ENCODE measurements at places on chromosomes 4 and X.

DNA sequence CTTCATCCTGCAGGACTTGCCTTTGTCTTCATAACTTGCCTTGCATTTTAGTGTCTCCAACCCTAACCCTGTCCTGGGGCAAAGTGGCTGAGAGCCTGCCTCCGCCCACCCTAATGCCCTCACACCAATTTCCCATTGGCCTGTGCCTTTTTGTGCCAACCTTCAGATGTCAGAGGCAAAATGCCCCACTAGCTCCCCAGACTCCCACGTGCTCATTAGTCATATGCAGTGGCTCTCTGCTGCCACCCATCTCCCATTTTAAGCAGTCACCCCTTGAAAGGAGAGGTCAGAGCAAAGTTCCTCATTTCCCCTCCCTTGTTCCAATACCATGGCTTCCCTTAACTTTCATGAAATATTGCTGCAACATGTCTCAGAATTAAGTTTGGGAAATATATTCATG lies 74.8 kb upstream of the PASD1 start:
- DNase-seq, result peak; percentile 30

DNA sequence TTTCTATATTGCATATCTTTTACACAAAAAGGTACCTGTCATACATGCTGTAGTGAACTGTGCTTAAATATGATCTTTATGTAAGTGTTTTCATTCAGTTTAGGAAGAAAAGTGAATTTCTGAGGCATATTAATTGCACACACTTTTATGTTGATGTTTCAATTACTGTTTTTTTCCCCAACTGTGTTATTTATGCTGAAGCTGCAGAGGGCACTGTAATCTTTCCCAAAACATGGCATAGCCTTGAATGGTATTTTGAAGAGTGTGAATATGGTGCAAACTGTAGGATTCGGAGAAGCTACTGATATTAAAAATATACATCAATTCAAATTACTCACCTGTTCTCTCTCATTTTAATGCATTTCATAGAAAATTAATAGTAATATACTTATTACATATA lies 6.0 kb upstream of the CENPE start:
- DNase-seq, result no peak

DNA sequence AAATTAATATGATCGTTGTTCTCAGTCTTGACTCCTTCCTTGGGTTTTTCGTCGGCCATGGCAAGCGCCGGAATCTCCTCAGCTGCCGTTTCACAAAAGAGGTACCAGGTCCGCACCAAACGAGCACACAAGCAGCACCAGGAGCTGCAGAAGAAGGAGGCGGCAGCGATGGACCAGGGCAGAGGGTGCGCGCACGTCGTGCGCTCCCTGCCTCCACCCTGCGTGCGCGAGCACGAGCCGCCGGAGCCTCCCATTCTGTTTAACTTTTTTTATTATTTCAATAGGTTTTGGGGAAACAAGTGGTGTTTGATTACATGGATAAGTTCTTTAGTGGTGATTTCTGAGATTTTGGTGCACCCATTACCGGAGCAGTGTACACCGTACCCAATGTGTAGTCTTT lies 158.2 kb downstream of the PLS3 start:
- no peak for DNase-seq

- no peak for DNase-seq
These were observed 243.2 kb upstream of the BMP3 start for GRCh38 chr4:80787306-80787705.

DNA sequence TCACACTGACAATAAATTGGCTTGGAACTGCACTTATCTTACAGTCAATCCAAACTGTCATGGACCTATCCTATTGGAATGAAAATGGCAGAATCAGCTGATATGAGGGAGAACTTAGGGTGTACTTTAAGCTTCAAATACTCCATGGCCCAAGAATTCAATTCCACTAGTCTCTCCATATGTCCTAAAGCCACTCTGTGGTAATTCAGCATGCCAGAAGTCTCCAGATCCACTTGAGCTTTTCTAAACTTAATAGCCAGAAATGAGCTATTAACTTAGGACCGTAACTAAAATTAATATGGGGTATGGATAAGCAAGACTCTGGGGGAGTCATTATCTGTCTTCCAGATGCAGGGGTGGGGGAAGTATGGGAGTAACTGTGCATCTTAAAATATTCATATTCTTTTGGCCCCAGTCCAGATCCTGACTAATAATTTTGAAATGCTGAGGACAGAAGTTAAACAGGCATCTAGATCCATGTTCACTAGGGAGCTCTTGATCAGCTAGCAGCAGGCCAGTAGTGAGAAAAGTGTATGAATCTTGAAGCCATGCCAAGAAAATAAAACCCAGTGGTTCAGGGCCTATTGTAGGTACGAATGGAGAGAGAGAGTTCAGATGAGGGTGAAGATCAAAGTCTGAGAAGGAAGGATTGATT lies 167.6 kb downstream of the DKK2 start:
- DNase-seq, result no peak

DNA sequence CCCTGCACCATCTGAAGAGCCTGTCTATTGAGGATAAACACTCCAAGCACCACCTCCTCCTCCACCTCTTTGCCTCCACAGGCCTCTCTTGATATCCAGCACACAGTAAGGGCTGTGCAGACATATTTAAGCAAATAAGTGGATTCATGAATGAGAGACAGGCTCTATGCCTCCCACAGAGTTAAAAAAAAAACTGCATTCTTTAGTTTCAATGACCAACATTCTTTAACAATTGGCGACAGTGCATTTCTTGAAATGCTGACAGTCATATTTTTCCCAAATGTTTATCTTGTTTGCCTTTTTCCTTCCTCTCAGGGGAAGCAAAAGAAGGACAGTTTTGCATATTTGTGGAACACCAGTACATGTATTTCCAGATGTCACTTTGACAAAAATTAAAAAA lies 38.6 kb downstream of the MXRA5 start:
- DNase-seq, result no peak

- DNase-seq, result no peak
These were observed 45.5 kb downstream of the CCNG2 start for GRCh38 chr4:77202491-77202890.
